Activated CD8-positive, alpha-beta memory T cell treated with anti-CD3 and anti-CD28 coated beads for 1 hour (primary cell): ENCODE measurements at places on chromosomes 3 and 15.

- no peak for DNase-seq
Measured at GRCh38 chr15:77944002-77944867, 133.3 kb downstream of the TBC1D2B start.

DNA sequence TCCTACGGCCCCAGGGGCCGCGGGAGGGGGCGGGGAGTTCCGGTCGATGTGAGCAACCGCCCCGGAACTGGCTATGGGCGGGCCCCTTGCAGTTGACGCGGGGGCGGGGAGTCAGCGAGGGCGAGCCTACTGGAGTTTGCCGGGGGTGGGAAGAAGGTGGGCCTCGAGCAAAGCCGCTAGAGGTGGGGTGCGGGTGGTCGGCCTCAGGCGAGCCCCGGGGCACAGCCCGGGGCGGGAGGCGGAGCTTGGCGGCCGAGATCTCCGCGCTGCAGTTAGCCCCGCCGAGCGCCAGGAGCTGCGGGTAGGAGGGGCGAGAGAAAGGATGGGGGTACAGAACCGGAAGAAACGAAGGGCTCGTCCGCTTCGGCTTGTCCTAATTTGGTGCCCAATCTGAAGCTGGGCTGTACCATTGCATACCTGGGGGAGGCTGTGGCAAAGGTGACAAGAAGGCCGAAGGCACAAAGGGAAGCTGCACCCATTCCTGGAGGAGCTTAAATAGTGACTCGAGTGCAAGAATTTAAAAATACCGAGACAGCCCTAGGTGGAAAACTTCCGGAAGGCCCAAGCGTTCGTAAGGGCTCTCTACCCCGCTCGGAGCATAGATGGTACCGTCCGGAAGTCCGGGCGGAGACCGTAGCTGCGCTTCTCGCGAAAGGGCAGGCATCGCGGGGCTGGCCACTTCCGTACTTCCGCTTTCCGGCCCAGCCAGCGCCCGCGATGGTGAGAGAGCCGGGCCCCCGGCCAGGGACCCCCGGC, at the start of the genes ARPC4 and TADA3:
ARPC4 (plus strand) TSS at position 678 of the 756 bp plus-strand sequence; CDS start at position 718, 40 bp downstream.
TADA3 (minus strand) TSS at position 69 of the 756 bp plus-strand sequence. CDS start 1,007 bp downstream, outside the sequence.
- peak; percentile 82 for DNase-seq

DNA sequence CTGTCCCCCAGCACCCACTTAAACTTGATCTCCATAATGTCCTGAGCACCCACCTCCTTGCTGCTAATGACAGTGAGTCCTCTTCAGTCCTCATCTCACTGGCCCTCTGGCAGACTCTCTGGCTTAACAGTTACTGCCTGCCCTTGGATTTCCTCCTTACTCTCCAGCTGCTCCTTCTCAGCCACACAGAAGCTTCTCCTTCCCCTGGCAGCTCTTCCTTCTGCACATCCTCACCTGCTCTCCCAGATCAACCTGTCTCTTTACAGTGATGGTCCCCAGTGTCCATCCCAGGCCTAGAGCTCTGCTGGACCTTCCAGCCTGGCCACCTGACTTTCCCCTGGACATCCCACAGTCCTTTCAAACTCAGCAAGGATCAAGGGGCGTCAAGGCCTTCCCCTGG, 47.4 kb upstream of the SMAD3 start:
- DNase-seq, result no peak

DNA sequence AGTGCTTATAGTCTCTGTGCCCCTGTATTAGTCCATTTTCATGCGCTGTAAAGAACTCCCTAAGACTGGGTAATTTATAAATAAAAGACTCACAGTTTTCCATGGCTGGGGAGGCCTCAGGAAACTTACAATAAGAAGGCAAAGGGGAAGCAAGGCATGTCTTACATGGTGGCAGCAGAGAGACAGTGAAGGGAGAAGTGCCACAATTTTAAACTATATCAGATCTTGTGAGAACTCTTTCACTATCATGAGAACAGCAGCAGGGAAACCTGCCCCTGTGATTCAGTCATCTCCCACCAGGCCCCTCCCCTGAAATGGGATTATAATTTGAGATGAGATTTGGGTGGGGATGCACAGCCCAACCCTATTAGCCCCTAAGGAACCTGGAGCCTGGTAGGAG, 243.2 kb downstream of the EDEM1 start:
- no peak for DNase-seq

GRCh38 chr15:73599934-73600333, 33.3 kb downstream of the NPTN start:
- no peak for DNase-seq

DNA sequence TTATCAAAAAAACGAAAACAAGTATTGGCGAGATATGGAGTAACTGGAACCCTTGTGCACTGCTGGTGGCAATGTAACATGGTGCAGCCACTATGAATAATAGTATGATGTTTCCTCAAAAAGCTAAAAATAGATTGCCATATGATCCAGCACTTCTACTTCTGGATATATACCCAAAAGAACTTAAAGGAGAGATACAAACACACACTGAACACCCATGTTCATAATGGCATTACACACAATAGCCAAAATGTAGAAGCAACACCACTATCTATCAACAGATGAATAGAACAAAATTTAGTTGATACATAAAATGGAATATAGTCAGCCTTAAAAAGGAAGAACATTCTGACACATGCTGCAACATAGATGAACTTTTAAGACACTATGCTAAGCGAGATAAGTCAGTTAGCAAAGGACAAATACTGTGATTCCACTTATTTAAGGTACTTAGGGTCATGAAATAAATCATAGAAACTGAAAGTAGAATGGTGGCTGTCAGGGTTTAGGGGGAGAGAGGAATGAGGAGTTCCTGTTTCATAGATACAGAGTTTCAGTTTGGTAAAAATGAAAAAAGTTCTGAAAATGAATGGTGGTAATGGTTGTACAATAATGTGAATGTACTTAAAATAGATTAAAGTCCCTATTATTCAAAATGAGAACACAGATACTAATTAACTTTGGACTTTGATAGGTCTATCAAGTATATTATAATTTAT, 59.4 kb upstream of the IMPG2 start:
- DNase-seq, result no peak
